ENCODE measurements at places on chromosomes 13 and 19. TPM values are rescaled to one million over a fixed set of nuclear protein-coding genes. Genes with fewer than 3 reads are reported as not detected.

SLC25A15 gene
- 19.5 TPM for total RNA-seq

MAST1 gene
- total RNA-seq: 0.23 TPM

TMEM221 gene
- 0.42 TPM for total RNA-seq

MKNK2 gene
- 384 TPM for total RNA-seq

PRR20A gene
- total RNA-seq: not detected

RCBTB1 gene
- total RNA-seq: 5.0 TPM

BRSK1 gene
- total RNA-seq: 5.0 TPM
